CD8-positive, alpha-beta memory T cell (primary cell): ENCODE measurements at places on chromosomes 1 and 21. TPM values are rescaled to one million over a fixed set of nuclear protein-coding genes. Genes with fewer than 3 reads are reported as not detected.

DNA sequence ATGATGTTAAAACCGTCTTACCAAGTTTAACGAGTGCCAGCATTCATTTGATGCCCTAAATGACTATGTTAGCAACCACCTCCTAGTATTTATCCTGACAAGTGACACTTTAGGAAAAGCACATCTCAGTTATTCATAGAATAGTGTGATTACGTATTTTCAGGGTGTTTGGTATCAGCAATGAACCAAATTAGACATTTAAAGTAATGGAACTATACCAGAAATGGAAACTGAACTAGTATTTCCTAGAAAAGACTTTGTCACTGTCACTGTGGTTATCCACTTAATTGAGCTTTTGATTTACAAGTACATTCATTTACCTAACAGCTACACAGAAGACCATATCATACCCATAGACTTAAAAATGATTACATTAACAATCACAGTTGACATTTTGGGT is 3.6 kb upstream of the IL12RB2 start:
- no peak for DNase-seq

DNA sequence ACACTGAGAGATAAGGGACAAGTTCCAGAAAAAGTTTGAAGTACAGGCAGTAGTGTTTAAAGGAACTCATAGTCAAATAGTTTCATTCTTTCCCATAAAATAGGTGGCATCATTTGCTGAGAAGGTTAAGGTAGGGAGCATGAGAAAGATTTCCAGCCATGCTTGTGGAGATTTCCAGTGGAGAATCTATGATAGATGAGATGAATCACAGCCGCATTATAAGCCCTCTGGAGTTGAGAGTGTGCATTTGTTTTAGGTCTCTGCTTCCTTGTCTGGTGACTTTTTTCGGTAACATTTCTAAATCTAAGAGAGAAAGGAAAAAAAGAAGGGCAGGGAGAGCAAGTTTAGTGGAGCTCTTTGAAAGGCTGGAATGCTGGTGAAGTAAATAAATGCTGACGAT is 108.7 kb downstream of the DISP1 start:
- DNase-seq = no peak

The CYB561D1 gene
- 9.9 TPM for total RNA-seq

- DNase-seq = no peak
Observed at GRCh38 chr1:66654643-66655042, 97.6 kb upstream of the DYNLT5 start.
